EH (cell line): ENCODE measurements at places on chromosomes 4 and X.

GRCh38 chr4:25775166-25775565 lies 87.6 kb downstream of the SEL1L3 start:
- peak; percentile 73 for DNase-seq

DNA sequence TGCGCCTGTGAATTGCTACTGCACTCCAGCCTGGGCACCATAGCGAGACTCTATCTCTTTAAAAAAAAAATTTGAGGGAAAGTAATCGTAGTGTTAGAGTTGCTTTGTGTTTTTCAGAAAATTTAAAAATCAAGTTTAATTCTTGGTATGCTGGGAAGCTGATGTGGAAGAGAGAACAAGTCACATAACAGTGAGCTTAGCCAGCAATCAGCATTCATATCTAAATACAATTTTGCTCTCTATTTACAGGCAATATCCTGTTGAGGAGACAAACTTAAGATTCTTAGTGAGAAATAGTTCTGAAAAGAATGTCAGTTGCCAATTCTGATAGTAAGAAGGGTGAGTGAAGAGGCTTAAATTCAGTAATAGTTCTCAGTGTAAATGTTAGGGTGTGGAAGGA lies 9.6 kb upstream of the NDUFC1 start:
- DNase-seq = peak; percentile 26

DNA sequence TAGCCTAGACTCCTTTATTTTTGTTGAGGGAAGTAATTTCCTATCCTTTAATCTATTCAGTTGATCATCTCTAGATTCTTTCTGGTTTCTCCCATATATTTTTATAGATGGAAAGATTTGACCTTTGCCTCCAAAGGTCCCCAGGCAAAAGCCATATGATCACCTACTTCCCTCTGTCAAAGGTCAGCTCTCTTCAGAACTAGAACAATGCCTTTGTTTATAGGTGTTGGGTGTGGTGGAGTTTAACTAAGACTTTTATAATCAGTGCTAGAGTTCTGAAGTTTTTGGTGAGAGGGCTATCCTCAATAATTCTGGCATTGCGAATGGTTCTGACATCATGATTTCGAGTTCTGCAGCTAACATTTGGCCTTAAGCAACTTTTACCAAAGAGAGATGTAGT lies 19.0 kb upstream of the DCAF8L2 start:
- no peak for DNase-seq

DNA sequence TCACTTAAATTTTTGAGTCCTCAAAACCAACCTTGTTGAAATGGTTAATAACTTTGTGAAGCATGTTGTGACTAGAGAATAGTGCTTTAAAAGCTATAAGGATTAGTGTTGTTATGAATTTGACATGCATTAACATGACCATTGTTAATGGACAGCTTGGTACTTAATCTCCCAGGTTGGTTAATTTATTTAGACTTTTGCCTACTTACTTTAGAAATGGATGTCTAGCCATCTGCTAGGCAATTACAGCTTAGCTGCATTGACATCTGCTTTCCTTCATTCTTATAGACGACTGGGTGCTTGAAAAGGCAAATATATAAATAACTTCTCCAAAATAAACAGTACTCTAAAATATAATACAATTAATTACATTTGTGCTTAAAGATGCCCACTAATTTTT lies 368.0 kb downstream of the CCSER1 start:
- no peak for DNase-seq

GRCh38 chr4:85909851-85910250 lies 434.9 kb downstream of the ARHGAP24 start:
- DNase-seq = no peak
